Stimulated activated CD8-positive, alpha-beta memory T cell treated with anti-CD3 and anti-CD28 coated beads, Interleukin-4, amount 100 ng/mL, for 4 hours (primary cell): ENCODE measurements at places on chromosomes 5 and 9.

DNA sequence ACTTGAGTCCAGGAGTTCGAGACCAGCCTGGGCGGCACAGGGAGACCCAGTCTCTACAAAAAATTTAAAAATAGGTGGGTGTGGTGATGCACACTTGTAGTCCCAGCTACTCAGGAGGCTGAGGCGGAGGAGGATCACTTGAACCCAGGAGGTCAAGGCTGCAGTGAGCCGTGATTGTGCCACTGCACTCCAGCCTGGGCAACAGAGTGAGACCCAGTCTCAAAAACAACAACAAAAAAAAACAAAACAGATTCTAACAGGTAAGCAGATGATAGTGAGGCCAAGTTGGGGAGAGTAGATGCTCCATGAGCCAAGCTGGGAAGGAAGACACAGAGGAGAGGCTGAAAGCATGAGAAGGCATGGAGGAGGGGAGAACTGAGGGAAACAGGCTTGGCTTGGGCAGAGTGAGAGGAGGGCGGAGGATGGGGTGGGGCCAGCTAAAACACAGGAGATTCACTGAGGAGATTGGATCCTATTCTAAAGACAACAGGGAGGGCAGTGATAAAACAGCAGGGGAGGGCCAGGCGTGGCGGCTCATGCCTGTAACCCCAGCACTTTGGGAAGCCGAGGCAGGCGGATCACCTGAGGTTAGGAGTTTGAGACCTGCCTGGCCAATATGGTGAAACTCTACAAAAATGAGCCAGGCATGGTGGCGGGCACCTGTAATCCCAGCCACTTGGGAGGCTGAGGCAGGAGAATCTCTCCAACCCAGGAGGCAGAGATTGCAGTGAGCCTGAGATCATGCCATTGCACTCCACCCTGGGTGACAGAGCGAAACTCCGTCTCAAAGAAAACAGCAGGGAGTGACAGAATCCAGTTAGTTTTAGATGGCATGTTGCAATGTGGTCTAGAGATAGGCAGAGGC is 8.4 kb downstream of the RPS14 start:
- DNase-seq, result no peak

DNA sequence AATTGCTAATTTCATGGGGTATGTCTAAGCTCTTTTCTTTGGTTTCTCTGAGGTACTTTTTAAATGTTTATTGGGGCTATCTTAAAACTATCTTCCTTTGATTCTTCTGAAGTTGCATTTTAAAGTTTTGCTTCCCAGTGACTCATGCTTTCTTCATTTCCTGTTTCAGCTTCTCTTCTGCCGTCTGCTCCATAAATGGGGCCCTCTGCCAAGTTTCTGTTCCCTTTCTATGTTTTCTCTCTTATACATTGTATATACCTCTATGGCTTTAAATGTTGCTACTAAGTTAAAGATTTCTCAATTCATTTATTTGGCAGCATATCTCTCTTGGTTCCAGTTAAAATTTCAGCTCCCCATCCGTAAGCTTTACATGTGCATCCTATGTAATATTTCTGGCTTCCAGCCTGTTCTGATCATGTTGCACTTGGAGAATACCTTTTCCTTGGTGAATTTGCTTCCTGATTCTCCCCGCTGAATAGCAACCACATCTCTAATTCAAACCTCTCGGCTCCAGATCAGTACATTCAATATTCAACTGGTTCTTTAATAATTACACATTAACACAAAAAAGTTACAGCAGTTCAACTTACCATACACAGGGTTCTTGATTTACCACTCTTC is 125.3 kb downstream of the ST8SIA4 start:
- DNase-seq, result no peak

- DNase-seq, result no peak
Observed at GRCh38 chr9:125626187-125626586, 80.8 kb downstream of the MAPKAP1 start.

DNA sequence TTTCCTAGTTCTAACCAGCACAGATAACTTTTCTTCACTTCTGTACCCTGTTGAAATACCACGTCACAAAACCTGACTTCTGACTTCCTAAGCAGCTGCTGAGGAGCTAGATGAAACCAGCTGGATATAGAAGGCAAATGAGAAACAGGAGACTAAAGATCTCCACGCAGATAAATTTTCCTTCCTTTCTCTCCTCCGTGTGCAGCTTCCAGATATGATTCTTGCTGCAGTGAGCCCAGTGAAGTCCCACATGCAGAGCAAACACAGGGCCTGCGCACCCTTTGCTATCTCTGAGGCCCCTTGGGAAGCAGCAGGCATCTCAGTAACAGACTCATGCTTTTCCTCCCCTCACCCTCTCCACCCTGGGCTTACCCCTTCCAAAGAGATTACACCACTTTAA is 1638.3 kb downstream of the MAT2B start:
- no peak for DNase-seq

GRCh38 chr9:113274474-113275156 is 757 bp downstream of the CDC26 start:
- DNase-seq, result no peak
